ENCODE measurements at places on chromosomes 2 and 18.
A peak's percentile ranks its signal among the peaks of the same experiment; 100 is the strongest.

DNA sequence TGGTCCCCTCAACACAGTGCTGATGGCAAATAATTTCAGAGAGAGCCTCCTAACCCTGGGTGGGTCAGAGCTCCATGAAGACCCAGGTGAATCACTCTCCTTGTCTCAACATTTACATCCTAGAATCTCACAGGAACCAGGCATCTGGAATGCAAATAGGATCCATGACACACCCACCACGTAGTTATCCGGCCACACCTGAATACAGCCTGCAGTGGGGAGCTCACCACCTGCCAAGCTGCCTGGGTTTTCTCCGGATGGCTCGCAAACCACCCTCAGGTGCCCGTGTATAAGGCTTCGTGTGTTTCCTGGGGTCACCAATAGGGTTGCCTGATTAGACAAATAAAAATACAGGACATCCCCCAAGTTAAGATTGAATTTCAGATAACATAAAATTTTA is 9.9 kb downstream of the CHST10 start:
- DNase-seq: no peak

- no peak for DNase-seq
Measured at GRCh38 chr2:85134896-85135659, 1.9 kb downstream of the TCF7L1 start.

- peak; percentile 6 for DNase-seq
Measured at GRCh38 chr2:176145085-176145969, 6.0 kb upstream of the HOXD4 start.

- DNase-seq: no peak
Measured at GRCh38 chr2:46053564-46053963, 243.6 kb upstream of the EPAS1 start.

DNA sequence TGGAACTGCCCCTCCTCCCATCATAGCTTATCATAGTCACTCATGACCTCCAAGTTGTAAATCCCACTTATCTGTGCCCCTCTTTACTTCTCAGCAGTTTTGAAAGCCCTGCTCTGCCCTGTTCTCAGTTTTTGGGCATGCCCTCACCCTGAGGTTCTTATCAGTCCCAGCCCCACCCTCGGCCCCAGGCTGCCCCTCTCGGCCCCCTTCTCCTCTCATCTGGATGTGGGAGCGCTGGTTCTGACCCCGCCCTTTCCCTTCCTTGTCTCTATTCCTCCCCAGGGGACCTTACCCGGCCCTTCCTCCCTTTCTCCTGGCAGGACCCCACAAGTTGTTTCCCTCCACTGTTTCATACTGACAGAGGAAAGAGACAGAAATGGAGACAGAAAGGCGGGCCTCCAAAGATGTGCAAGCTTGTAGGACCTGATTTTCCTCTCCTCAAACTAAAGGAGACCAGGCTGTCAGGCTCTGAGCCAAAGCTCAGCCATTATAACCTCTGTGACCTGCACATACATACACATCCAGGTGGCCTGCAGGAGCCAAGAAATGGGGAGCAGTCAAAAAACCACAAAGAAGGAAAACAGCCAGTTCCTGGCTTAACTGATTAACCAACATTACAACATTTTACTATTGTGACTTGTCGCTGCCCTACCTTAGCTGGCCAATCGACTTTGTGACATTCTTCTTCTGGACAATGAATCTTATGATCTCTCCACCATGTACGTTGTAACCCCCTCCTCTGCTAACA is 171.0 kb upstream of the HS6ST1 start:
- no peak for DNase-seq

- no peak for DNase-seq
Measured at GRCh38 chr2:197216361-197216979, 94.1 kb downstream of the ANKRD44 start.

DNA sequence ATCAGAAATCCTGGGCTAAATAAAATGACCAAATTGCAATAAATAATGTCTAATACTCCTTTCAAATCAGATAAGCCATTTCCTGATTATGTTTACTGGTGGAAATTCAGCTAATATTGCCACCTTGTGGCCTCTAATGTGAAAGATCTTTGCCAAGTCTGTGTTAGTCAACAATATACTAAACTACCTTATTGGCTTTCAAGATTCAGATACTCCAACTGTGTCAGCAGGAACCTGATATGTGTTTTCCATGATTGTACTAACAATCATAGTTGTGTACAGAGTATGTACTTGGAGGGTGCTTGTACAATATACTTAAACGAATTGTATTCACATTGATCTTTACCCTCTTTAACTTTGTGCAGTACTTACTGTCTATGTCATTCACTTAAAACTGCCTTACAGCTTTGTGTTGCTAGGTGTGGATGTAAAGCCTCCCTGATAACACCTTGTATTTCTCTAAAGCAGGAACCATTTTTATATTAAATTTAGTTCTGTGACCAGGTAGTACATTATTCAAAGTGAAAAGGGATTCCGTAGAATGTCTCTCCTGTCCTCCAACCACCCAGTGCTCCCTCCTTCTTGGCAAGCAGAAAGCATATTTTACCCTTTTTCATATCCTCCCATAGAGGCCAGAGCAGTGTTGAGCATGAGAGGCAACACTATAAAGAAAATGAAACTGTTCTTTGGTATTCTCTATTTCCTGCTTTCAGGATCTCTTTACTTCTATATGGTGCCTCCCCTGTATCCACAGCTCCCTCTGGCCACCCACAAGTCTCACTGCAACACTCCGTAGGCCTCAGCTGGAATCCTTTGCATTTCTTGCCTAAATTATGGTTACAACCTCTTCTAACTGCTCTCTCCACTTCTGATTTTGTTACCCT is 75.2 kb upstream of the C2orf15 start:
- peak; percentile 22 for DNase-seq

- DNase-seq: no peak
Measured at GRCh38 chr2:168234407-168235085, 12.8 kb downstream of the STK39 start.

All from memory B cell (primary cell).